Femur (tissue), 1 donor: ENCODE measurements at places on chromosomes 6 and 20.
A peak's percentile ranks its signal among the peaks of the same experiment; 100 is the strongest.

- DNase-seq: peak; percentile 84
These were observed 11.2 kb downstream of the GNAS-AS1 start for GRCh38 chr20:58839474-58839874.

DNA sequence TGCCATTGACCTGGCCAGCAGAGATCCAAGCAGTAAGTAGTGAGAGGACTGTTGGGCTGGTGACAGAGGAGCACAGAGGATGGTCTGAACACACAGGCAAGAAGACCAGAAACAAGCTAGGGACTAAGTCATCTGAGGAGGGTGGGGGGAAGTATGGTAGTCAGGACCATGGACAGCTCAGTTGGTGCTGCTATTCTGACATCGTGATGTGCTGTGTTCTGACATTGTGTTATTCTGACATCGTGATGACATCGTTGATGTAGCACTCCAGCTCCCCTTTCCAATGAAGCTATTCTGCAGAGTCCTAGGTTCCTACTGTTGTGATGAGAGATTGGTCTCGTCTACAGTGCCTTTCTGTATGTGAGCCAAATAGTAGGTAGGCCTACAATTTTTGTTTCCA is 28.7 kb downstream of the CFAP206 start:
- peak; percentile 70 for DNase-seq

- DNase-seq: peak; percentile 70
These were observed 116.6 kb downstream of the RNF144B start for GRCh38 chr6:18503593-18504231.

GRCh38 chr6:87126501-87126900 is 28.9 kb upstream of the ZNF292 start:
- no peak for DNase-seq

DNA sequence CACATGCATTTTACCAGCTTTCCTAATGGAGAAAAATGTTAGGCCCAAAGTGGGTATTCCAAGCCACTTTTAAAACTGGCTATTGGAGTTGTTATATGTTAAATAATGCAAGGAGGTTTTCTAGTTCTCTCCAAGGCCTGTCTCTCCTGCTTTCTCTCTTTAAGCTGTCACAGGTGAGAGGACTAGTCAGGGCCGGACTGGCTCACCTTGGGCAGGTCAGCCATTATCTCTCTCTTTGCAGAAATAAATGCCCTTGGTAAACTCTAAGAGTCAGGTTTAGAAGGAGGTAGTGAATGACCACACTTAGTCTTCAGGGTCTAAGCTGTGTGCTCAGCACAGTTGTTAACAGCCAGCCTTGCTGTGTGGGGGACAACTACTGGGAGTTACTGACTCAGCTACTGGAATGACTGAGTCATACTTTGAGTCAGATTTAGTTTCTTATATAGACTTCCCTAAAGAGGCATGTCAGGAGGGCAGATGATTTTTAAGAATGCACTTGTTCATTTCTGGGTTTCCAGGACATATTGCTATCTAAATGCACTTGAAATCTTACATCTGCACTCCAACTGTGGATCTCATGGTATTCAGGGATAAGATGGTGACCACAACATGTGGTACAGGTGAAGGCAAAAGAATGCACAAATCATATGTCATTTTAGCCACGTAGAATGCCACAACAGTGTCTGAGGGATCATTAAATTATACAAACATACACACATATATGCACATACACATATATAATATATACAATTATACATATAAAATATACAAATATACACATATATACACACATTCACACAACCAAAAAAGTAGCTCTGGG is 719.4 kb downstream of the EPM2A start:
- DNase-seq: no peak

- DNase-seq: no peak
These were observed 70.0 kb upstream of the SRSF6 start for GRCh38 chr20:43387737-43388136.

DNA sequence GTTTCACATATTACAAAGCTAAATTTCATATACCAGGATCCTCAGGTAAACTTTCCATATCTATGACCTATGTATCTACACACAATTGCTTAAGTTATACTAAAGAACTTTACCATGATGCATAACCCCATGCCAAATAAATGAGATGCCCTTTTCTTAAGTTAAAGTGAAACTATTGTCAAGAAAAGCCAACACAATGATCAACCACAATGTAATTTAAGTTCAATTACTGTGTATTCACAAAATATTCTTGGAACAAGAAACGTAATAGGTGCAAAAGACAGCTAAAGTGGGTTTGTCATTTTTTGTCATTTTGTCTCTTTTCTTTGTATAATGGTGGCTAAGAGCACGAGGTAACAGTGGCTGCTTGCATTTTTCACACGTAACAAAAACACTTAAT is 158.0 kb upstream of the SHLD1 start:
- no peak for DNase-seq

GRCh38 chr20:1734269-1734858 is 76.8 kb upstream of the SIRPG start:
- no peak for DNase-seq

DNA sequence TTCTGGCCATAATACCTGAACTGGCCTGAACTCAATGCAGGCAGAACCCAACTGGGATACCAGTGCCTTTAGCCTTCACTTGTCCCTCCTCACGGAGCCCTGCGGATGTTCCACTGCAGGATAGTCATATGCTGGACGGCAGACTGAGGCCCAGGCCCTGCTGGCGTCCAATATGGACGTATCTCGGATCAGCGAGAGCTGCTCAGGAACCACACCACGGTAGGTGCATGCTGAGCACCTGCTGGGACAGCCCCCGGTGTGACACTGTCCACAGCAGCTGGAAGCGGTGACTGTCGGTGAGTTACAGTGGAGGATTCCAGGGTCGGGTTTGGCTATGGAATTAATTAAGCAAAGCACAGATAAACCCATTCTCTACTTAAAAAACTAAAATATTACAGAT is 48.7 kb downstream of the PSMG4 start:
- DNase-seq: no peak

GRCh38 chr6:51528556-51528955 is 558.9 kb downstream of the PKHD1 start:
- no peak for DNase-seq

DNA sequence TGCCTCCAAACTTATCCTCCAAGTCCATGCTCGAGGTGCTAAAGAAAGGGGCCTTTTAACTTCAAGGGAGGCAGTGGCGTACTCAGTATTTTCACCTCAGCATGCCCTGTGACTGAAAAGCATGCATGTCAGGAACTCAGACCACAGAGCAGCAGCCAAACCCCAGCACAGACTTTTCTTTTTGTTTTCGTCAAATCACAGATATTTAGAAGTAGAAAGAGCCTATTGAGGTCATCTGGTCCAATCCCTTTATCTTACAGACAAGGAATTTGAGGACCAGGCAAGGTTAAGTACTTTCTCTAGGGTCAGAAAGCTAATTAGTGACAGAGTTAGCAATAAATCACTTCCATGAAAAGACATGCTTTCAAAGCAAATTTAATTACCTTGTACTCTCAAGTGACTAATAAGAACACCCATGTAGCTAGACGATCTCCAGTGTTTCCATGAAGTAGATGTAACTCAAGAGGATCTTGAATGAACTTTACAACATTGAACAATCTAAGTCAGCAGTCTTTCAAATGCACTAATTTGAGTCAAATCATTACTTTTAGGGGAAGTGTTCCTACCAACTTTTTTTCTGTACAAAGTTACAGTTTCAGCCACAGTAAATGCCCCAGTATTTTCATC is 35.9 kb downstream of the MOXD1 start:
- no peak for DNase-seq

DNA sequence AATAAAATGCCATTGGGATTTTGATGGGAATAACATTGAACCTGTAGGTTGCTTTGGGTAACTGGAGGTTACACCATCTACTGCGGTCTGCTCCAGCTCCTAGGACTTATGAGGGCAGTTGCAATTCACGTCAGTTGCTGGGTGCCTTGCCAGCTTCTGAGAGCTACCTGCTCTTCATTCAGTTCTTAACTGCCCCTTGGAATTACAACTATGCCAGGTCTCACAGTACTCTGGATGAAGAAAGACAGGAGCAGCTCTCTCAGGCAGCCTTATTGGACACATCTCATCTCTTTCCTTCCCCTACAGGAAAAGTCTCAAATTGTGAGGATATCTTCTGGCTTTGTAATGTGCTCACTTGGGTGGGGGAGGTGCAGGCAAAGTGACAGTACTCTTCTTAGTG is 1643.3 kb downstream of the GRIK2 start:
- DNase-seq: no peak

DNA sequence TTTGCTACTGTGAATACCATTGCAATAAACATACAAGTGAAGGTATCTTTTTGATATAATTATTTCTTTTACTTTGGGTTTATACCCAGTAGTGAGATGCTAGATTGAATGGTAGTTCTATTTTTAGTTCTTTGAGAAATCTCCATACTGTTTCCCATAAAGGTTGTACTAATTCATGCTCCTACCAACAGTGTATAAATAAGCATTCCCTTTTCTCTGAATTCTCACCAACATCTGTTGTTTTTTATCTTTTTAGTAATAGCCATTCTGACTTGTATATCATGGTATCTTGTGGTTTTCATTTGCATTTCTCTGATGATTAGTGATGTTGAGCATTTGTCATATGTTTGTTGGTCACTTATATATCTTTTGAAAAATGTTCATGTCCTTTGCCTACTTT is 183.6 kb upstream of the LRFN2 start:
- DNase-seq: no peak

DNA sequence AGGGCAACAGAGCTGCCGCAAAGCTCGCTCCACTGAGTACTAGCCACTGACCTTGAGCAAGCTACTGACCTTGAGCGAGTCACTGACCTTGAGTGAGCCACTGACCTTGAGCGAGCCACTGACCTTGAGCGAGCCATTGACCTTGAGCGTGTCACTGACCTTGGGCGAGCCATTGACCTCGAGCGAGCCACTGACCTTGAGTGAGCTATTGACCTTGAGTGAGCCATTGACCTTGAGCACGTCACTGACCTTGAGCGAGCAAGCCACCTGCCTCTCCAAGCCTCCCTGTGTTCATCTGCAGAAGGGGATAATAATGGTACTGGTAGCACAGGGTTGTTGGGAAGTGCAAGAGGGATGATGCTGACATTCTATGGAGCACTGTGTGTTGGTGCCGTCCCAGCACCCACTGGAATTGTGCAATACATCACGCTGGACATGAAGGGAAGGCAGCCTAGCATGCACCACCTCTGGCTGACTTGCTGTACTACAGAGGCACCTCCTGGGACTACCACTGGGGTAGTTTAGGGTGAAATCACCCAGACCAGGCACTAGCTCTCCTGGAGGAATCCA is 60.2 kb downstream of the CTCFL start:
- DNase-seq: peak; percentile 12

DNA sequence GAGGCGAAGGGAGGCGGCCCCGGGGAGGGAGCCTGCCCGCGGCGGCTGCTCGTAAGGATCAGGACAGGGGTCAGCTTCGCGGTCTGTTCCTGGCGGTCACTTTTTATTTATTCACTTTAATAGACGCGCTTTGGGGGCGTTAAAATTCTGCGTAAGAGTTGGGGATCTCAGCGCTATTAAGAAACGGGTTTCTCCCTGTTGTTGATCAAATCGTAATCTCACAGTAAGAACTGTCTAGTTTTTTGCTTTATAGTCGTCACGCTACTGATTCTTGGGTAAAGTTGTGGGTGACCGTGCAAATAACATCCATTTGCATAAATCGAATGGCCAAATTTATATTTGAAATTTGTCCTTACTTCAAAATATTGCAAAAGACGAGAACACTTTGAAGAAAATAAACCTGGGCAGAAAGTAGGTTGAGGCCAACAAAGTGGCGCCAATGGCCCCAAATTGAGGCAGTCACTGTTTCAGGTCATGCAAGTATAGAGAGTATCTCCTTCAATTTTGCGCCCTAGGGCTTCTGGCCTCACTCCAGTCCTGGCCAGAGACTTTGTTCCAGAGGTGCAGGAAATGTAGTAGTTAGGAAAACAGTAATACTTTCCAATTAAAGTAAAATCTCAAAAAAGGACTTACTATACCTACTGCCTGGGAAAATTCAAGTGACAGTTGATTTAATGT is 963 bp upstream of the RMND1 start:
- DNase-seq: peak; percentile 61

GRCh38 chr20:31840906-31841816 is 4.2 kb downstream of the FOXS1 start:
- no peak for DNase-seq

DNA sequence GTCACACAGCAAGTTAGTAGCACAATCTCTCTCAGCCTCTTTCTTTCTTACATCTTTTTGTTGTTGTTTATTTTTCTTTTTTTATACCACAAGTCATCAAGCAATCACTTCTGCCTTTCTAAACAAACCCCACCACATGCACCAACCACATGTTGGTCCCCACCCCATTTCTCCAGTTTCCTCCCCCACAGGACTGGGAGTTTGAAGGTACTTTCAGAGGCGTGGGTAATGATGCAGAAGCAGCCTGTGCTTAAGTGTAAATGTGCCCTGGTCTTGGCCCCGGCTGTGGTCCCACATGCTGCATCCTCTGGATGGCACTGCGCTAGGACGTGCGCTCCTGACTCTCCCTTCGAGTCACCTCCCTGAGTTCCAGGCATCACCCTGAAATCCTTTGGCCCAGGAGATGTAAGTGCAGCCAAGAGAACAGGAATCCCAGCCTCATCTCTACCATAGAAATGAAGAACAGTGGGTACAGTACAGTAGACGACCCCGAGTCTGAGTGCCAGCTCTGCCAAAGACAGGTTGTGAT is 5.7 kb downstream of the HCK start:
- DNase-seq: no peak

GRCh38 chr6:37399131-37399530 is 33.9 kb upstream of the CMTR1 start:
- no peak for DNase-seq

- DNase-seq: no peak
These were observed 48.1 kb upstream of the TNFRSF21 start for GRCh38 chr6:47357827-47358226.

DNA sequence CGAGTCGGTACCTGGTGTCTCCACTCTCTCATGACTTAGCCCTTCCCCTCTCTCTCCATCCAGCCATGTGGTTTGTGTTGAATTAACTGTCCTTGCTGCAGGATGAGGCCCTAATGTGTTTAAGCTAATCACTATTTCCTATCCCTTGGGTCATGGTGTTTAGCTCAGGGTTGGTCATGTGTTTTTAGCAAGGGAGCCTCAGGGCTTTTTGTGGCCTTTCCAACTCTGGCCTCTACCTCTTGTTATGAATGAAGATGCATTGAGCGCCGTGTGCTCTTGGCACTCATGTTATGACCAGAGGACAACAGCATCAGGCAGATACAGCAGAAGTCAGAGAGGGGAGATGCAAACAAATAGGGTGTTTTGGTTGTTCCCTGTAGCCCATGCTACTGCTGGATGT is 674.2 kb upstream of the FLRT3 start:
- no peak for DNase-seq

- no peak for DNase-seq
These were observed 14.6 kb upstream of the TOX2 start for GRCh38 chr20:43900121-43900466.

- DNase-seq: no peak
These were observed 105.9 kb downstream of the CDKAL1 start for GRCh38 chr6:20640181-20640580.
